ENCODE measurements at places on chromosomes 7 and 10.

- no peak for DNase-seq
These were observed 18.4 kb upstream of the PDGFA start for GRCh38 chr7:537911-538634.

GRCh38 chr10:130352291-130352645 lies 216.1 kb downstream of the GLRX3 start:
- DNase-seq: no peak

DNA sequence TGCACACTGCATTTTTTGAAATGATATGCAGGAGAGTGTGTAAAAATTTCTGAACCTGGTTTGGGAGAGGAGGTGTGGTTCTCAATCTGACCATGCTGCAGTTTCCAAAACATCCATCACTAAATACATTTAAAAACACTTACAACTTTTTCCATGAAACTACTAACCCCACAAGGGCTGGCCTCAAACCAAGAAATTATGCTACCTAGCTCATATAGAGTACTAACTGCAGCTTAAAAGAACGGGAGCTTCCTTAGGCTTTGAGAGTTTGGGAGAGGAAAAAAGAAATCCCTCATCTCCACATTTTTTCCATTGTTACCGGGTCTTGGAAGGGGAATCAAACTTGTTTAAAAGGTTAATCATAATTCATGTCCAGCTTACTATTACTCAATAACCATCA lies 214.2 kb downstream of the GLI3 start:
- DNase-seq: no peak

- DNase-seq: no peak
These were observed 159.7 kb downstream of the GNAI1 start for GRCh38 chr7:80294346-80294745.

DNA sequence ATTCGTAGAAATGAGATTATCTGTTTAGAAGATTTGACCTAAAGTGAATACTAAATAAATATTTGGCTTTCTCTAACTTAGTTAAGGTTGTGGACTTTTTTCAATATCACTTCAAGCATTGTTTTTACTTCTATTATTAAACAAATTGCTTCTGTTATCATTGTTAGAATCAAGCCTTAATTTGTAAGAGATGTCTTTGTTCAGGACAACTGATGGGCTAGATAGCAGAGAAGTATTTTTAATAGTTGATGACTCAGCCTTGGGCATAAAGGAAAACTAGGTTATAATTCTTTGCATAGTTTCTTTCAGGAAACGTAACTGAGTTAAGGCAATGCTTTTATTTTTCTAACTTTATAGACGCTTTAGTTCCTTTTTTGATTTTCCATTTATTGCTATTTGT lies 128.8 kb upstream of the SMIM30 start:
- DNase-seq: no peak

GRCh38 chr10:93268021-93268420 lies 194.3 kb downstream of the CYP26A1 start:
- no peak for DNase-seq

GRCh38 chr10:70090951-70091350 lies 38.3 kb downstream of the MACROH2A2 start:
- no peak for DNase-seq

GRCh38 chr7:51471210-51471980 lies 154.8 kb upstream of the COBL start:
- DNase-seq: no peak

DNA sequence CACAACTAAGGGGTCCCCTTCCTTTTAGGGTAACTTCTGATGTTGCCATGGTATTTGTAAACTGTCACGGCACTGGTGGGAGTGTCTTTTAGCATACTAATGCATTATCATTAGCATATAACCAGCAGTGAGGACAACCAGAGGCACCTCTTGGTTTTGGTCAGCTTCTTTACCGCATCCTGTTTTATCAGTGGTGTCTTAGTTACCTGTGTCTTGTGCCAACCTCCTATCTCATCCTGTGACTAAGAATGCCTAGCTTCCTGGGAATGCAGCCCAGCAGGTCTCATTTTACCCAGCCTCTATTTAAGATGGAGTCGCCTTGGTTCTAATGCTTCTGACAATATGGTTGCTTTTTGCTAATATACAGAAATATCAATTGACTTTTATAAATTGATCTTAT lies 54.9 kb downstream of the AHCYL2 start:
- DNase-seq: no peak

DNA sequence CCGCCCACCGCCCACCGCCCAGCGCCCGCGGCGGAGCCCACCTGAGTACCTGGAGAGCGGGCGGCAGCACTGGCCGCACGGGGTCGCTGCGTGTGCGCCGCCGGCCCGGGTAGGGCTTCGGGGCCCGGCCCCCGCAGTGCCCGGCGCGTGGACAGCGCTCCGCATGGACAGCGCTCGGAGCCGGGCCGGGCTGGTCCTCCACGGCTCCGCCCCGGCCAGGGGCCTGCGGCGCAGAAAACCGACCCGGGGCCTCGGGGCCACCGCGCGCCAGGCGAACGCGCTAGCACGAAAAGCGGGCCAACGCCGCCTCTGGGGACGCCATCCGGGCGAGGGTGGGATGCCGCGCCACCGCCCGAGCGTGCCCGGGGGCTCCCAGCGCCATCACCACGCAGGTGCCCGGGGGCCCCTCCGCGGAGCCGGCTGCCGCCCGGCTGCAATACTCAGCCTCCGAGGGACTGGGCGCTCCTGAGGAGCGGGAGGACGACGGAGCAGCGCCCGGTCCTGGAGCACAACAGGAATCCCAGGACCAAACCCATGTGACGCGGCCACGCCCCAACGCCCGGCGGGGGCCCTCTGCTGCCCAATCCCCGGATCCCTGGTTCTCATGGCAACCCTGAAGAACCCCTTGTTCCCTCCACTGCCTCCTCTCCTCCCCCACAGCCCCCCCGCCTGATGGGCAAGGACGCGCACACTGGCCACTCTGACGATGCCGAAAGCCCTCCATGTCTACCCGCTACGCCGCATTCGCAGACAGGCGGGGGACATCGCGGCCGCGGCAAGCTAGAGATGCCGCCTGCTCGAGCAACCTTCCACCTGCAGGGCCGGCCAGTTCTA lies at the start of gene GRB10:
Gene GRB10 (minus strand): TSS at position 522 of the 834 bp plus-strand sequence. CDS start 50,574 bp downstream, outside the sequence.
- DNase-seq: no peak

DNA sequence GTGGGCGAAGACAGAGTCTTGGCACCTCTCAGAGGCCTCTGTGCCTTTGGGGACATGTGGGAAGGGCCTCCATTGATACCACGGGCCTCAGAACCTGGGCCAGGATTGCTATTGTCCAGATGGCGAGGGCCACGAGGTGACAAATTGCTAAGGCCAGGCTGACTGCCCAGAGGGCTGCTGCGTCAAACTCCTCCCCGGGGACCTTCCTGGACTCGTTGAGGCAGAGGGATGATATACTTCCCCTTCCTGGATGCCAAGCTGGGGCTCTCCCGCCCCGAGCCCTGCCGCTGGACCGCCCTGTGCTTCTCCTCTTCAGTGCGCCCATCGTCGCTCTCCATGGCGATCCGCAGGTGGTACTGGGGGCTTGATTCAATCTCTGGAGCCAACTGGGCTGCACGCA lies 58.9 kb downstream of the LRRC72 start:
- no peak for DNase-seq

GRCh38 chr7:123622660-123623386 lies 21.2 kb downstream of the ASB15 start:
- DNase-seq: no peak

GRCh38 chr10:90413196-90413595 lies 444.6 kb downstream of the HTR7 start:
- no peak for DNase-seq

GRCh38 chr7:25311346-25311745 lies 83.1 kb upstream of the NPVF start:
- DNase-seq: no peak

GRCh38 chr7:55490099-55490498 lies 82.2 kb downstream of the VOPP1 start:
- no peak for DNase-seq

- no peak for DNase-seq
These were observed 116.7 kb upstream of the IMMP2L start for GRCh38 chr7:111678986-111679385.

GRCh38 chr7:114952296-114952695 lies 30.4 kb downstream of the MDFIC start:
- DNase-seq: no peak

DNA sequence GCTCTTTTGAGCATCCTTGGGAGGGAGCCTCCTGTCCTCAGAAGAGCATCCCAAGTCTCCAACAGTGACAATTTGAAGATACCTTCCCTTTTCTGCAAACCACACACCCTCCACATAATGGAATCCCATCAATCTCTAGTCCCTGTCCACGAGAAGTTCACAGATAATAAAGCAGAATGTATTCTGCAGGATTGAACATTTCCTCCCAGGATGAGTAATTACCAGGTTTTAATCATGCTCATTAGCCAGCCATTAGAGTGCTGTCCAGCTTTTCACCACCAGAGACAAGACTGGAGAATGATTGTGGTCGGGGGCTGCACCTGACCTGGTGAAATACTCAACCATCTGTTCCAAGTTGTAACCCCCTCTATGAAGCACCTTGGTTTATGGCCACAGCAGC lies 958.6 kb downstream of the KCNMA1 start:
- no peak for DNase-seq

- DNase-seq: no peak
These were observed 423.7 kb downstream of the DPP6 start for GRCh38 chr7:154475864-154476263.

- DNase-seq: no peak
These were observed 309.2 kb downstream of the GPR158 start for GRCh38 chr10:25483999-25484398.

DNA sequence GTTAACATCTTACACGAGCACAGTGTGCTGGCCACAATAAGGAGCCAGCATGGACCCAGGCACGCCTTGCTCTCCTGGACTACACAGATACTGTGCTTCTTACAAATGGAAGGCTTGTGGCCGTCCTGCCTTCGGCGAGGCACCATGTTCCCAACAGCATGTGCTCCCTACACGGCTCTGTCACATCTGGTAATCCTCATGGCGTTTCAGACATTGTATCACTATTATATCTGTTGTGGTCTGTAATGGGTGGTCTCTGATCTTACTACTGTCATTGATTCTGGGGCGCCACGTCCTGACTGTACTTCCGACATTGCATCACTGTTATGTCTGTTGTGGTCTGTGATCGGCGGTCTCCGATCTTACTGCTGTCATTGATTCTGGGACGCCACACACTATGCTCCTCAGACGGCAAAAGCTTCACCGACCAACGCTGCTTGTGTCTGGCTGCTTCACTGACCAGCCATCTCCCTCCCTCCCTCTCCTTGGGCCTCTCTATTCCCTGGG lies 195.4 kb downstream of the MAD1L1 start:
- DNase-seq: peak; percentile 42

DNA sequence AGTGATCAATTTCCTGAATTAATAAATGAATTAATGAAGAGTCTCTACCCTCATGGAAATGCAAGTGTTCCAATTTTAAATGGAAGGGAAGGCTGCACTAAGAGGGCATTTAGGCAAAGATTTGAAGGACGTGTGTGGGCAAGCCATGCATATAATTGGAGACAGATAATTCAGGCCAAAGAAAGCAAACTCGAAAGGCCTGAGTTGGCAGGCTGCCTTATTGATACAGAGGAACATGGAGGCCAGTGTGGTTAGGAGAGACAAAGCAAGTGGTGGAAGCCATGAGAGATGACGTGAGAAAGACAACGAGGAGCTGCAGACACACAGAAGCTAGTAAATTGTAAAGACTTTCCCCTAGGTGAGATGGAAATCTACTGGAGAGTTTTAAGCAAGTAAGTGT lies 15.4 kb upstream of the PCLO start:
- DNase-seq: no peak

DNA sequence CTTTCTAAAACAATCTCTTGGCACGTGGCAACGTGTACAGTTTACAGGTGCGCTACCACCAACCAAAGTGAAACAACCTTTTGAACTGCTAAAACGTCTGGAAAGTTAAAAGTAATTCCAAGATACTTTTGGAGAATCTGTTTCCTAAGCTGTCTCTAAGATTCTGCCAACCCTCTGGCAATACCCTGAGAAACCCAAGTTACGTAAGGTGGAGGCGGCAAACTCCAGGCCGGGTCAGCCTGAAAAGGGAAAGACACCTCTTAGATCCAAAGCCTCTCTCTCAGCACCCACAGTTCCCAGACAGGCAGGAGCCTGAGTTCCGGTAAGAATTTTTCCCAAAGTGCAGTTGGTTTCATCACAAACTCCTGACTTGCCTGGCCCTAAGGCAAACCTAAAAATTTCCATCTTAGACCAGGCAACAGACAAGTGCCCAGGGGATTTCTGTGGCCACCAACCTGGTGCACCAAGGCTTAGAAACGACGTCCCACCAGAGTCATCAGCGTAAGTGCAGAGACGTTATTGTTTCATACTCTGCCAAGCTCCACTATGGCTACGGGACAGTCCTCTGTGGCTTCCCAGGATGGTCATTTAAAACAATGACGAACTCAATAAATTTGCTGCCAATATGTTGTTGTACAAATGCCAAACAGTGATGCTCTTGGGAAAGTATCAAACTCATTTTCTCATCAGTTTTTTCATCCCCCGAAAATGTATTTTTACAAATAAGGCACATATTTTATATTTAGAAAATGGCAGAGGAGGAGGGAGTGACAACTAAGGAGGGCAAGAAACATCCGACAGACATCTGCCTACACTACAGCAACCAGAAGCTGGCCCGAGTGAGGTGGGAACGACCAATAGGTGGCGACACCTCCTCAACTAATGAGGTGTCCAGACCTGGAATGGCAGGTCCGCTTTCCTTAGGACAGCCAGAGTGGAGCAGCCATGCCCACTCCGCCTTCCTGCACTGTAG lies 205.8 kb upstream of the FRMD4A start:
- peak; percentile 37 for DNase-seq

DNA sequence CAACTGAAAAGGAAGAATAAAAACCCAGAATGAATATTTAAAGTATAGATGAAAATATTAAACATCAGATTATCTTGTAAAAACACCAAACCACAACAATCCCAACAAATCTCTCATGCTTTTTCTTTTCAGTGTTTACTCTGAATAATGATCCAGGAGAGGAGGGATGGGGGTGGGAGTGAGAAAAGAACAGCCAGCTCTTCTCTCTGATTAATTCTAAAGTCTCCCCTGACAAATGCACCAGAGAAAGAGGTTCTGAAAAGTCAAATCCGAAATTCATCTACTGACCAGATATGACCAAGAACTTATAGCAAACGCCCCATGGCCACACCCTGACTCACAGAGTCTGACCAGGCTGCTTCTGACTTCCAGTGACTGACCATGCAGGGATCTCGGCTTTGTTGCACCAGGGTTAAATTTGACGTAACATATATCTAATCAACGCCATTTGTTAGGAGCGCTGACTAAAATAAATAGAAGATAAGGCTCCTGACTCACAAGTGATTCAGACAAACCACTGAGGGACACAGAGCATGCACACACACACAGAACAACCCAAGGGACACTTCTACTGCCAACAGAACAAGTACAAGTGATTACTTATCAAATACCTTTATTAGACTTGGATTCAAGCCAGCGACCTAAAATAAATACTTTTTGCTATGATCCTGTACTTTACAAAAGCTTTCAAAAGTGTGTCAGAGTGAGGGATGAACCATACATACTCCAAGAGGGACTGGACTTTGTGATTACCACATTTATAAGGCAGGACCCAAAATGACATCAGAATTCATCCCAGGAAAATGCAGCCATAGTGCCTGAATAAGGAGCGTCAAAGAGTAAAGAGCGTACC lies 9.3 kb upstream of the SPOCK2 start:
- no peak for DNase-seq

GRCh38 chr7:124269774-124270173 lies 236.9 kb upstream of the TMEM229A start:
- DNase-seq: no peak

GRCh38 chr7:88201305-88201704 lies 18.5 kb downstream of the SRI start:
- DNase-seq: no peak
